ENCODE measurements at places on chromosomes 7 and 10.

- DNase-seq = no peak
Observed at GRCh38 chr10:116155191-116155590, 117.8 kb downstream of the GFRA1 start.

DNA sequence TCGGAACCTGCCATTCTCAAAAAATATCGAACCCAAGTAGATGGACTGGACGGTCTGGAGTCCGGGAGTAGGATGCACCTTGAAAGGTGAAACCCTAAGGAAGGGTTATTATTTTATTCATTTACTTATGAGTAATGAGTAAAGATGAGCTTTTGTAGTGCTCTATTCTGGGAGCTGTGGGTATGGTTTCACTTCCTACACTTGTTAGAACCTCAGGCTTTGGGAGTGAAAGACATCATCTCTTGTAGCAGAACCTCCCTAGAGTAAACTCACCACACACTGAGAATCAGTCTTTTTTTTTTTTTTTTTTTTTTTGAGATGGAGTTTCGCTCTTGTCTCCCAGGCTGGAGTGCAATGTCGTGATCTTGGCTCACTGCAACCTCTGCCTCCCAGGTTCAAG, 389.4 kb upstream of the AUTS2 start:
- no peak for DNase-seq

GRCh38 chr10:71025535-71025934, 137.2 kb upstream of the PCBD1 start:
- DNase-seq = no peak

DNA sequence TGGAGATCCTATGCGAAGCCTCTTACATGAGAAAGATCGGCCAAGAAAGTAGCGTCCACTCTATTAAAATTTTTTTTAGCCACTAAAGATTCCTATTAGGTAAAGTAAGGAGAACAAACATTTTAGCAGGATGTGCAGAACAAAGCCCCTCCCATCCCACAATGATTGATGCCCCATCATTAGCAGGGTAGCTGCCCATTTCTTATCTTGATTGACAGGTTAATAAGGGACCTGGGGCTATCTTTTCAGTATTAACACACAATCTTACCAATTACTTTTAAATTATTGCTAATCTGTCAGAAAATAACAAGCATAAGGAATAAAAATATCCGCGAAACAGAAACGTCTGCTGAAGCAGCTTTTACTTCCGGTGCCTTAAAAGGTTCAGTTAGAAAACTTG, 5.1 kb downstream of the FZD8 start:
- no peak for DNase-seq

DNA sequence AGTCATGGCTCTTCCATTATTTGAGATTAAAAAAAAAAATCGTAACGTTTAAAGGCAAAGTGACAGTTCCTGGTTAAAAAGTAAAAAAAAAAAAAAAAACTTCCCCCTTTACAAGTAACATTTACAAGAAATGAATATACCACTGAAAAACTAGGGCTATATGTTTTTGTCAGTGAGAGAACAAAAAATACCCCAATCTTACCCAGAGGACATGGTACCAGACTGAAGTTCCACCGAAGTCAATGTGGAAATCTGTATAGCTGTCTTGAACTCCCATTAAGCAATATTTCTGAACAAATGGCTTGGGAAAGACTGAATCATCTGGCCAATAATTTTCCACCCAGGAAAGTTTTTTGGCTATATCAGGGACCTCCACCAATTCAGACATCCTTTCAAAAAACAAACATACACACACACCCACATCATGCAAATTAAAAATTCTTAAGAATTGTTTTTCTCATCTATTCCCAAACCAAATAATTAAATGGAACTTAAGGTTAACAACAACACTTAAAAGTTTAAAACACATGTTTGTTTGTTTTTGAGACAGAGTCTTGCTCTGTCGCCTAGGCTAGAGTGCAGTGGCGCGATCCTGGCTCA, 50.2 kb downstream of the KDM7A start:
- DNase-seq = no peak

DNA sequence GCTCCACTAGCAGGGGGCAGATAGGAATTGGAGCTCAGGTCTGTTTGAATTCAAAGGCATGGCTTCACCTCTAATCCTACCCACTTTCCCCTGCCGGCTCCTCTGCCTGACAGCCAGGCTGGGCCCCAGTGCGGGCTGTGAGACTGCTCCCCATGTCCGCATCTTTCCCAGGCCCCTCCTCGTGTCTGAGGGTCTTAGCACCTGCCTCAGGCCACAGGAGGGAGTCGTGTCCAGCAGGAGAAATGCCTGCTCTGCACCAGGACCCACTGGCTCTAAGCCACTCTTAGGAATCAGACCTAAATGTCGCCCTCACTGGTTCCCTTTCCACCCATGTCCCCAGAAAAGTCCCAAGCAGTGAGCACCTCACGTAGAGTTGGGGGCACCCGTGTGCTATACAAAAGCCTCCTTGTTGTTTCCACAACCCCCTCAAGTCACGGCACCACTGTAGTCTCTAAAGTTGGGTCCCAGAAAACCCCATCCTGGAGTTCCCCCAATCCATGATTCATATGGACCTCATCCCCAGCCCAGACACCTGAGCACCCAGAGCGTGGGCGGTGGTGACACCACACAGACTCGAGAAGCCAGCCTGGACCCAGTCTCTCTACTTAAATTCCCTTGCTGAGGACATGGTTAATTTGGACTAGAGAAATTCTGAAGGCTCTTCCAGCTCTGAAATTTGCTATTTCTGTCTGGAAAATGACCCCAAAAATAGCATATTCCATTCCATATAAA, 466.4 kb upstream of the ZMIZ1 start:
- DNase-seq = peak; percentile 34

All from activated T-cell treated with anti-CD3 and anti-CD28 coated beads for 48 hours (primary cell).